ENCODE measurements at places on chromosomes 4 and X.

DNA sequence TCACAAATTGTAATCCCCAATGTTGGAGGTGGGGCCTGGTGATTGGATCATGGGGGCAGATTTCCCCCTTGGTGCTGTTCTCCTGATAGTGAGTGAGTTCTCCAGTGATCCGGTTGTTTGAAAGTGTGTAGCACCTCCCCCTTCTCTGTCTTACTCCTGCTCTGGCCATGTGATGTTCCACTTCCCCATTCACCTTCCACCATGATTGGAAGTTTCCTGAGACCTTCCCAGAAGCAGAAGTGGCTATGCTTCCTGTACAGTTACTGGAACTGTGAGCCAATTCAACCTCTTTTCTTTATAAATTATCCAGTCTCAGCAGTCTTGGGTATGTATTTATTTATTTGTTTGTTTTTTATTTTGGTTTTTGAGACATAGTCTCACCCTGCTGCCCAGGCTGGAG lies 143.2 kb downstream of the CPE start:
- DNase-seq, result no peak

- no peak for DNase-seq
These were observed 658 bp downstream of the SH3TC1 start for GRCh38 chr4:8199594-8200301.

GRCh38 chr4:80711956-80712355 lies 318.6 kb upstream of the BMP3 start:
- no peak for DNase-seq

DNA sequence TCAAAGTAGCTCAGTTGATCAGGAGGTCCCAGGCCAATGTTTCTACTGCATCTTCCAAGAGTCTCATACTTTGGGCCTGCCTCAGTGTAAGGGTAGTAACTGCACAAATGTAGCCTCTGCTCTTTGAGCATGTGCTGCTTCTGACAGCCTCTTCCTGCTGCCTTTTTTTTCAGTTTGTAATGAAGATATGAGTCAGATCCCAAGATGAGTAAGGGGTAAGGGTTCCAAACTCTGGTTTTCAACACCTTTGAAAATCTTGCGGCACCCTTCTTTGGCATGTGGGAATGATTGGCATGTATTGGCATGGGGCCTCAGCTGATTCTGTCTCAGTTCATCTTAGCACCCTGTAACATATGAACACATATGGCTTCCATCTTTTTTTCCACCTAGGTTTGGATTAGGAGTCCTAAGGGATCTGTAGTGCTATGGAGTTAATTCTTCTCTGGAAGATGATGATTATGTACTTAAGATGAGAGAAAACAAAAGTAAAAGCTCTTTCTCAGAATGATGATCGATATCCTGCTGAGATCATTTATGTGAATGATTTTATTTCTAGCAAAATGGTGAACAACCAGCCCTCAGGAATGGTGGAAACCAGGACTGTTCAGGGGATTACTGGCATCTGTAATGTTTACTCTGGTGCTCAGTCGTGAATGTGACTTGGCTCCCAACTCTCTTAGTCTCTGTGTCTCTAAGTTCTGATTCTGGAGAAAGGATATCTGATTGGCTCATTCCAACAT lies 118.7 kb upstream of the PRPS2 start:
- no peak for DNase-seq

- DNase-seq, result no peak
These were observed 97.8 kb upstream of the TENM3 start for GRCh38 chr4:182145334-182145905.

GRCh38 chr4:104728380-104729122 lies 233.9 kb upstream of the CXXC4 start:
- peak; percentile 23 for DNase-seq

- no peak for DNase-seq
These were observed 597.1 kb downstream of the MID1IP1 start for GRCh38 chrX:39398215-39398962.

DNA sequence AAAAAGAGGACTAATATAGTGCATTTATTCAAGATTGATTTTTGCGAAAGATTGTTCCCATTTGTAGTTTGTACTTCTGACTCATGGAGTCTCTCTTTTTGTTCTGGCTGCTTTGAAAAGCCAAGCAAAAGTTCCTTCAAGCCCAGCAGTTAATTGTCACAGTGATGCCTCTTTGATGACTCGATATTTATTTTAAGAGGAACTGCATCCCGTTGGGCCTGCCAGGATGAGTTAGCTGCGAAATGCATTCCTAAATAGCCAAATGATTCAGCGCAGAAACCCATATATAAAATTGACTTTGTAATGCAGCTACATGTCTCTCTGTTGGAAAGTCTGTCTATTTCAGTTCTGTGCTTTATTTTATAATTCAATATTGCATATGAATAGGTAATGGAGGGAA lies 295.1 kb downstream of the GBA3 start:
- peak; percentile 34 for DNase-seq

- no peak for DNase-seq
These were observed 35.9 kb downstream of the MOB1B start for GRCh38 chr4:70938086-70938485.

GRCh38 chr4:47954677-47955076 lies 40.3 kb upstream of the NFXL1 start:
- DNase-seq, result no peak

Data from NCI-H460 (cell line).